ENCODE measurements at places on chromosomes 3 and 15.

DNA sequence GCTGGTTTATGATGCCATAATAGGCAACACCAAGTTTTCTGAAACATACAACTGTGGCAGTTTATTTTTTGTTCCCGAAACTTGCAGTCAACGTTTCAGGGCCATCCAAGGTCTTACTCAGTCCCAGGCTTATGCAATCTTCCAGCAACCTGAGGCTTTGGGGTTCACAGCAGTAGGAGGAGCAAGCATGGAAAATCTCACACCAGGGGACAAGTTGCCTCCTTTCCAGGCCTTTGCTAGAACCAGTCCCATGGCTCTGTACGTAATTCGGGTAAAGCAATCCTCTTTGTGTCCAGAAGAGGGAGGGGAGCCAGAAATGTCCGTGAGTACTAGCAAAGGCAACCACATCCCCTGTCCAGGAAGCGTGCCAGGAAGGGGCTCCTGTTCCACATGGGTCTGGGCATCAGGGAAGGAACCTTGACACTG, 4.7 kb upstream of the FAM240A start:
- peak; percentile 6 for DNase-seq

- DNase-seq, result no peak
These were observed 47.8 kb downstream of the GPD1L start for GRCh38 chr3:32154205-32154579.

- DNase-seq, result no peak
These were observed 14.1 kb downstream of the STARD5 start for GRCh38 chr15:81309647-81310450.

DNA sequence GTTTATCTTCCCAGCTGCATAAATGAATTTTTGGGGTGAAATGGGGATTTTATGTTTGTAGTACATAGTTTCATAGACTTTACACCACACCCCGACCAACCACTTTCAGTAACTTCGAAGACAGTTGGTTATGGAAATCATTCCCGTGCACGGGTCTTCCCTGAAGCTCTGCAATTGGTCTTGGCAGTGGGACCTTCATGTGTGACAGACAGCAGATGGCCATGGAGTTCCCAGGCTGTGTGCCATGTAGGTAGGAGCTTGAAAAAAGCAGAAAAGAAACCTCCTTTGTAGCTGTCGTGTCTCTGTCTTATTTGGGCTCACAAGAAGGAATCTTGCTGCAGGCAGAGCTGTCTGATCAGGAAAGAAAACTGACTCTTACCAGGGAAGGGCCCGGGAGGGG, 25.9 kb downstream of the EXOG start:
- DNase-seq, result no peak

DNA sequence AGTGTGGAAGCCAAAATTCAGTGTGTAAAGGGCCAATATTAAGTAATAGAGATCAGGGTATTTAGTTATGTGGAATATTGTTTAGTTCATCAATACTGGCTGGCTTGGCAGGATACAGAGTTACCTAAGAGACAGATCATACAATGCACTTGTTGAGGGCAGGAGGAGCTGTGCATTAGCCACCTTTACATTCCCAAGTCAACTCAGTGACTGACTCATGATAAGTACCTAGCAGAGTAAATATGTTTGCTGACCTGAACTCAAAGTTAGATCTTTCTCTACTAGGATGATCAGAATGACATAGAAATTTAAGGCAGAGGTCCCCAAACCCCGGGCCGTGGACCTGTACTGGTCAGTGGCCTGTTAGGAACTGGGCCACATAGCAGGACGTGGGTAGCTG, 3.5 kb upstream of the ABHD17C start:
- DNase-seq, result no peak

DNA sequence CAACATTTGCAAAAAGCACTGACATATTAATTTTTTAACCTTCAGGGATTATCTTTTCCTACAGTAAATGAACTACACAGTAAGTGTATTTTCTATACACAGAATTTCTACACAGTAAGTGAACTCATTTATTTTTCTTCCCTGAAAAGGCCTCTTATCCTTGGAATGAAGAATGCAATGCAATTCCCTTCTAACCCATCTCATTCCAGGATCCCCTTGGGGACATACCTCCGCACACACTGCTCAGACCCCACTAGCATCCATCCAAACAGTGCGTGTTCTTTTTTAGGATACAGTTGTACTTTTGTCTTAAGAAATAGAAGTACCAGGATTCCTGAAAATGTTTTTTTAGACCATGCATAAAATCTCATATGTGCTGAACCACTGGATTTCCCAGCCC, 152.8 kb downstream of the UACA start:
- peak; percentile 59 for DNase-seq

GRCh38 chr3:13178107-13178506, 104.9 kb upstream of the IQSEC1 start:
- DNase-seq, result no peak

GRCh38 chr15:90552162-90552928, 22.6 kb downstream of the CRTC3 start:
- peak; percentile 79 for DNase-seq
